Activated CD4-positive, alpha-beta memory T cell treated with anti-CD3 and anti-CD28 coated beads, Interleukin-2, amount 10 ng/mL, durations not matched to agents 7 days and 5 days (primary cell): ENCODE measurements at places on chromosomes 2 and 18. TPM values are rescaled to one million over a fixed set of nuclear protein-coding genes. Genes with fewer than 3 reads are reported as not detected.

Gene ASXL3
- total RNA-seq, result not detected

Gene CCT4
- total RNA-seq, result 145 TPM

Gene MSTN
- not detected for total RNA-seq

Gene DHRS9
- not detected for total RNA-seq

Gene DPP10
- total RNA-seq, result not detected

Gene POTEJ
- not detected for total RNA-seq

Gene AOX1
- 0.15 TPM for total RNA-seq

Gene RAPGEF4
- total RNA-seq, result 0.23 TPM

Gene CHRND
- not detected for total RNA-seq

Gene LINC00305
- not detected for total RNA-seq

Gene HOXD10
- total RNA-seq, result not detected

Gene DNAH6
- total RNA-seq, result 0.45 TPM

Gene GPR45
- total RNA-seq, result not detected

Gene MEP1B
- total RNA-seq, result 0.13 TPM

Gene SERPINB12
- total RNA-seq, result not detected

Gene CHST9
- total RNA-seq, result not detected

Gene ABCB6
- total RNA-seq, result 17.9 TPM

Gene ATP8B1
- not detected for total RNA-seq

Gene TXNDC2
- not detected for total RNA-seq

Gene ADD2
- 1.3 TPM for total RNA-seq

Gene CHN1
- total RNA-seq, result 1.5 TPM

Gene PDE1A
- not detected for total RNA-seq

Gene FRZB
- total RNA-seq, result not detected

Gene RAB6C
- total RNA-seq, result not detected

Gene LYPD6B
- total RNA-seq, result not detected

Gene PLEK
- 9.5 TPM for total RNA-seq

Gene ARHGEF33
- not detected for total RNA-seq

Gene SLC4A5
- total RNA-seq, result 3.4 TPM

Gene CYP26B1
- not detected for total RNA-seq

Gene USP40
- 18.9 TPM for total RNA-seq

Gene DAPL1
- not detected for total RNA-seq

Gene DBI
- total RNA-seq, result 150 TPM

Gene ATG9A
- 58.9 TPM for total RNA-seq

Gene HOXD12
- not detected for total RNA-seq

Gene REG3G
- not detected for total RNA-seq

Gene DLGAP1
- 1.5 TPM for total RNA-seq

Gene OTOS
- total RNA-seq, result not detected

Gene HDAC4
- total RNA-seq, result 67.4 TPM
